K562 (cell line): ENCODE measurements at places on chromosomes 3 and 15.

DNA sequence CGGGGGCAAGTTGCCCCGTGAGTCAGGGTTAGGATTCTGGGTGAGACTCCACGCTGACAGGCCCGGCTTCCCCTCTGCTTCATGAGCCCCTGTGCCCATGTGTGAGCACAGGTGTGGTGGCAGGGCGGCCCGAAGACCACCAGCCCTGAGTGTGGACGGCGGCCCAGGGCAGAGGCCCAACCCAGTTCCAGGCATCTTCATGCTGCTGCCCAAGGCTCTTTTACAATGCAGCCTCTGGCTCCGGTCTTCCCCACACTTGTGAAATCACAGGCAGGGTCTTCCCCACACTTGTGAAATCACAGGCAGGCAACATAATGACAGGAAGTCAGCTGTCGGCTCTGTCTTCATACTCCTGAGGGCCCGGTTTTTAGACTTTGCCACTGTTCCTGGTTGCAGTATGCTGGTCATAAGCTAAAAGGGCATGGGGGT, 78.8 kb downstream of the AAGAB start:
- DNase-seq: no peak

DNA sequence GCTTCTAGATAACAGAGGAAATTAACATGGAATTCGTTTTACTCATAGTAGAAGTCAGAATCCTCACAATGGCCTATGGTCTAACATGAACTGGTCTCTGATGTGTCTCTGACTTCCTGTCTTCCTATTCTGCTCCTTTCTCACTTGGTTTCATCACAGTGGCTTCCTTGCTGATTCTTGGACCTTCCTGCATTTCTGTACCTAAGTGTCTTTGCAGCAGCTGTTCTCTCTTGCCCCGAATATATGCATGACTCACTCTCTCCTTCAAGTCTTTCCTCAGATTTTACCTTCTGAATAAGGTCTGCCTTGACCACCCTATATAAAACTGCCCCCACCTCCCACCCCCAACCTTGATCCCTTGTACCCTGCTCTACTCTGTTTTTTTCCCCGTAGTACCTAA, 14.1 kb downstream of the ARL13B start:
- DNase-seq: no peak

GRCh38 chr15:90654233-90655136, 62.7 kb upstream of the BLM start:
- DNase-seq: no peak

DNA sequence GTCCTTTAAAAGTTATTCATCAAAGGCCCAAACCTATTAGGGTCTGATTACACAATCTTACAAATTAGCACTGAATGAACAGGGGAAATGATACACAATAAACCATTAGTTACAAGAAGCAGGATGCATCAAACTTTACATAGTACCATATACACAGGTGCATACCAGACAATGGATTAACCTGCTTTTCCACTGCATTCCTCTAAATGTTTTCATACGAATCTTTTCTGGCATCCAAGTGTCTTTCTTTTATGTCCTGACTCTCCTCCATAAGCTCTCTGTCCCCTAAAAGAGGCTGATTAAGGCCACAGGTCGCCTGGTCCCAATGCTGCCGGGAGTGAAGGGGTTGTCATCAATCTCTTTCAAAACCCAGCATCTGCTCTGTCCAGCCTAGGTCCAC, 11.4 kb downstream of the FBN1 start:
- no peak for DNase-seq

GRCh38 chr3:16795581-16795980, 89.2 kb upstream of the PLCL2 start:
- DNase-seq: no peak

DNA sequence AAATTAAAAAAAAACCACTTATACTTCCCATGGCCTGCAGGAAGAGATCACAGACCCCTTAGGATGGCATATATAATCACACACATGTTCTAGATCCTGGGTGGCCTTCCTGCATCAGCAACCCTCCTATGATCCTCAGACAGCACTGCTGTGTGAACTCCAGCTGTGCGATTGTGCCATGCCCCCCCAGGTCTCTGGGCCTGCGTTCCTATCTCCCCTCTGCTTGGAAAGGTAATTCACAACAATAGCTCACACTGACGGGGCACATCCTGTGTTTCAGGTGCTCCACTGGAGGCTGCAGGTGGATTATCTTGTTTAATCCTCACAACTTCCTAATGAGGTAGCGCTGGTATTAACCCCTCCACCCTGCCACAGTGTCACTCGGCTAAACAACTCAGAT, 71.2 kb upstream of the GLCE start:
- no peak for DNase-seq

- DNase-seq: peak; percentile 23
These were observed 319 bp downstream of the LNP1 start for GRCh38 chr3:100401674-100402041.
